Kidney (tissue), 22 donors: ENCODE measurements at places on chromosomes 13 and 19.
A peak's percentile ranks its signal among the peaks of the same experiment; 100 is the strongest.

DNA sequence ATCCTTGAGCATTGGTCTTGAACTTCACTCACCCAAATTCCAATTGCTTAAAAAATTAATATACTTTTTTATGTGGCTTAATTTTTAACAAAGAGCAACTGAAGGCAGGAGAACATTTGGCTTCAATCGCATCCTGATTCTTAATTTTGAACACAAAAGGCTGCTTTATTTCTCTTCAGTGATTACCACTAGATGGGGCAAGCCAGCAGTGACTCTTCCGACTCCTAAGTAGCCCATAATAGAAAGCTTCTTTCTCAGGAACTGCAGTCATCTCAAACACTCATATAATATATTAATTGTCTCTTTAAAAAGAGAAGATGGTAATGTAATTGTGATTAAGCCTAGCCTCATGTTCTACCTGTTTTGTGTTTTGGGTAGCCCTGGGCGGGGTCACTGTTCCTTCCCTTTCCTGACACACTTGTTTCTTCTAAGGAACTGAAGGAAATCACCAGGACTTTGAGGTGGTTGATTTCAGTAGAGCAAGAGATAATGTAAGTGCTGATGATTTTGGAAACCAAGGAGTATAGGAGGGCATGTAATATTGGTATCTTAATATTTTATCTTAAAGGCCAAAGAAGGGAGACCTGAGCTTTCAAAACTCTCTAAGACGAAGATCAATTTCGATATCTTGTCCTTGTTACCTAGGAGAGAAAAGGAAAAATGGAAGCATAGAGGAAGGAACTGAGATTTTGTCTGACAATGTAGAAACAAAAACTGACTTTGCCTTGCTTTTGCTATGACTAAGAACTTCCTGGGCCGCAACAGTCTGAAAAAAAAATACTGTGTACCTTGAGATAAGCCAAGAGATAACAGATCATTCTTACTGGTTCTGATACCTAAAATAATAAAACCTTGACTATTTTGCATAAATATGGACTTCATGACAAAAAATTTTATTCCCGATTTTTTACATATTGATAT is 73.1 kb downstream of the TNFSF13B start:
- H3K27me3 ChIP-seq, result no peaks in the 10 kb centered on the region
- no peak overlapping the region for H3K27ac ChIP-seq
- H3K4me3 ChIP-seq, result no peak overlapping the region
- no peaks in the 10 kb centered on the region for H3K36me3 ChIP-seq

DNA sequence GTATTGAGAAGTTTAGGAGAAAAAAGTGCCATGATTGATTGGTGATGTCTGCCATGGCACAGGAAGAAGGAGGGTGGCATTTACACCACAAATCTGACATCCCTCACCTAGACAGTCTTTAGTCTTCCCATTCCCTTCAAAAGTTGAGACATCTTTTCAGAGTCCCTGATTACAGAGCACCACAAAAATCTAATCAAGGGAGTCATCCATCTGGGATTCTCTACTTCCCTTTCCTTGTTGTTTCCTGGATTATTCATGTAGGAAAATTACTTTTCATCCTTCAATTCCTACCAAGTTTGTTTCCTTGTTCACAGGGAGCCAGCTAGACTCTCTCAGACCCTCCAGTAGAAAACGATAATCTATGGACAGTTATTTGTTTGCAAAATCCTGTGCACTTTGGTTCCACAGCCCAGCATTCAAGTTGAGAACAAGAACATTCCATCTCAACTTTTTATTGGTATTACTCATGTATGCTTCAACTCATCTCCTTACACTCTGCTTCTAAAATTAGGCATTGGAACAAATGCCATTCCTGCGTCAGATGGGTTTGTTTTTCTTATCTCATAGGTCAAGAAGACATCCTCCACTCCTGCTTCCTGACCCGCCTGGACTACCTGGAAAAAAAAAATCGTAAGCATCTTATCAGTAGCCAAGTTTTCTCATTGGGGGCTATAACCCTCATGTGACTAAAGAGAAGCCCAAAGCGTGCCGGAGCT is 259.9 kb downstream of the FOXO1 start:
- H3K27ac ChIP-seq, result no peak overlapping the region
- H3K27me3 ChIP-seq, result no peaks in the 10 kb centered on the region
- no peaks in the 10 kb centered on the region for H3K36me3 ChIP-seq
- DNase-seq, result no peak

DNA sequence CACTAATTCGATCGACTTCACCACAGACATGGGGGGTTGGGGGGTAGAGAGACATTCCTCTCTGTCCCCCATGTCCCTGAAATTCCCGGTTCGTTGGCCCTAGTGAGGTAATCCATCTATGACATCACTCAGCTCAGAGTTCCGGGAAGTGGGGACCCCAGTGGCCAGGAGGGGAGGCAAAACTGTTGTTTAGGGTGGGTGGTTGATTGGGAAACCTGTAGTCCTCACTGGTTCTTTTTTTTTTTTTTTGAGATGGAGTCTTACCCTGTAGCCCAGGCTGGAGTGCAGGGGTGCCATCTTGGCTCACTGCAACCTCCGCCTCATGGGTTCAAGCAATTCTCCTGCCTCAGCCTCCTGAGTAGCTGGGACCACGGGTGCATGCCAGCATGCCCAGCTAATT is at the start of gene ARRDC5:
Gene ARRDC5 (minus strand): TSS at position 101 of the 400 bp plus-strand sequence. CDS start 71 bp downstream, at position 30.
- H3K4me1 ChIP-seq, result no peaks in the 10 kb centered on the region
- H3K27me3 ChIP-seq, result no peaks in the 10 kb centered on the region
- no peak for DNase-seq
- no peak within 1 kb of the TSS for H3K4me3 ChIP-seq
- no peaks in the 10 kb centered on the region for H3K36me3 ChIP-seq

- peaks cover 8% of the 10 kb centered on the region for H3K36me3 ChIP-seq
- H3K4me1 ChIP-seq, result peaks cover 6% of the 10 kb centered on the region
- no peak overlapping the region for H3K4me3 ChIP-seq
- DNase-seq, result peak; percentile 31
- H3K27me3 ChIP-seq, result no peaks in the 10 kb centered on the region
Observed at GRCh38 chr19:56312787-56313657, 1.6 kb downstream of the ZSCAN5A start.

GRCh38 chr13:49146950-49147355 is 73.2 kb upstream of the MLNR start:
- H3K36me3 ChIP-seq, result peaks cover 4% of the 10 kb centered on the region
- DNase-seq, result peak; percentile 19
- peak overlapping the region; percentile 46 for H3K4me3 ChIP-seq
- H3K27ac ChIP-seq, result peak overlapping the region; percentile 88
